Central memory CD8-positive, alpha-beta T cell (primary cell): ENCODE measurements at places on chromosomes 6 and 20.

DNA sequence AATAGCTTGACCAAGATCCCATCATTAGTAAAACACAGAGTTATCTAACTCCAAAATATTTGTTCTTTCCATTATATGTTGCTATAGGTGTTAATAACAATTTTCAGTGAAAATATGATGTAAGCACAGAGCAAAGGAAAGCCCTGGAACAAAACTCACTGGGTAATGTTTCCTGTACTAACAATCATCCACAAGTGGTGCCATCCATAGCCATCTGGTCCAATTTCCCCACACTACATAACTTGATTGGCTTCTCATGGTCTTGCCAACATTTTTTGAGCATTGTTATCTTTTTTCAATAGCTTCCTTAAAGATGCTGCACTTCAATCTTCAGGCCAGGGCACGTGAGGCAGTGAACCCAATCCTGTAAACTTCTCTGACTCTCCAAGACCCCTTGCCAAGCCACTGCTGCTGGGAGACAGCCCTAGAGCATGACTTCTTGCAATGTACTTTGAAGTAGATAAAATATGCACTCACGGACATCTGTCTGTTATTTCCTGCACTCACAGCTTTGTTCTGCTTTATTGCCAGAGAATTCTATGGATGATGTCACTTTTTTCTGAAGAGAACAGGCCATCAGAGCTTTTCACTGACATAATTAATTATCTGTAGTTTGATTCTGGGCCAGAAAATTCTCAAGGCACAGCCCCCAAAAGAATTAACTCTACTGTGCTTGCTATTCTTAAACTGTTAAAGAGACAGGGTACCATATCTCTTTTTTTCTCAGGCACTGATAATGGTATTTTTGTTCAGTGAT lies 97.5 kb upstream of the TMEM30A start:
- DNase-seq: no peak

- DNase-seq: no peak
These were observed 130.4 kb downstream of the SLC23A2 start for GRCh38 chr20:4870906-4871305.

DNA sequence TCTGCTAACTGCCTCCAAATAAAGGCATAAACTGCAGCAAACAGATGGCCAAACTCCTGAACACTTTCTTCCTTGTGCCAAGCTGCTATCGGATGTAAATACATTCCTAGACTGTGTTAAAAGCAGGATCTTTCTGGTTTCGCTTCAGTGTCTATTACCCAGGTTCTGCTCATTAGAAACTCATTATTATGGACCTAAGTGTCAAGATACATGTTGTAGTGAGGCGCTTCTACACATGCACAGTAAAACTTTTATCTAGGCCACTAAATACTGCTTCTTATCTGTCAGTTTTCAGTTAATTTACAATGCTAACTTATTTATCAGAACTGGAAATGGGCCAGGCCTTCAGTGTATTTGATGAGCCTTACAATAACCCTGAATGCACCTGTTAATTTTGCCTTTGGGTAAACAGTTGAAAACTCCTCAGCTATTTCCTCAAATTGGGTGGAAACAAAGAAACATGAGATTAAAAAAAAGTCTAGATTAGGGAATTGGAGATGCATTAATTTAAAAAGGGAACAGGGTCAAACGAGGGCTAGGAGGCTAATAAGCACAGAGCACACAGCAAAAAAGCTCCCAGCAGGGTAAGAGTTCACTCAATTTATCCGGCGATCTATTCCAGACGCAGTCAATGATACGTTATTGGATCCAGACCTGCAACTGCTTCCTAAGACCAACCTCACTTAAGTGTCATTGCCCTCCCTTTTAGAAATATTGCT lies 240.6 kb downstream of the FOXC1 start:
- DNase-seq: no peak

DNA sequence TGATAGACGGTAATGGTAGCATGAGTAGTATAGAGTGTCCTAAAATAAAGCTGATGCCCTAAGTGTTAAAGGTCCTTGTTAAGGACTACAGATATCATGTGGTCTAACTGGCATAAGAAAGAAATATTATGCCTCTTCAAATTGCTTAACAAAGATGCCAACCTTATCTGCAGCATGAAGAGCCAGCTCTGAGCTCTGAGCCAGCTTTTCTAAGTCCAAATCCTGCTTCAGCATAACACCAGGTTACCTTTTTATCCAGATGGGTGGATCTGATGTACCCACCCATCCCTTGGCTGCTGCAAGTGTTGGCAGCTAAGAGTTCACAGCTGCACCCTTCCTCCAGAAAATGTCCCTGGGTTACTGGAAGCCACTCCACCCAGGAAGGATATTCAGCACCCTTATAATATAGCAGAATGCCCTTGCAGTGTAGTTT lies 83.8 kb downstream of the TENT5A start:
- no peak for DNase-seq

DNA sequence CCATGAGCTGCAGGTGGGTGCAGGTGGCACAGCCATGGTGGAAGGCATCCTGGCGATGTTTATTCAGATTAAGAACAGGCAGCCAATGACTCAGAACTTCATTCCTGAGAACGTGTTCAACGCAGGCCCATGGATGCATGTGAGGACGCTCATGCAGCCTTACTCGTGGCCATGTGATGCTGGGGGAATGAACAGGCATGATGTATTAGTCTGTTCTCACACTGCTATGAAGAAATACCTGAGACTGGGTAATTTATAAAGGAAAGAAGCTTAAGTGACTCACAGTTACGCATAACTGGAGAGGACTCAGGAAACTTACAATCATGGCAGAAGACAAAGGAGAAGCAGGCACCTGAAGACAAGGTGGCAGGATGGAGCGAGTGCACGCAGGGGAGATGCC lies 146.6 kb downstream of the RNASET2 start:
- no peak for DNase-seq

GRCh38 chr6:30113003-30113759 lies at the start of gene TRIM31:
Gene TRIM31, minus strand, starts transcription at chr6:30113090. Its CDS starts 285 bp downstream, at chr6:30112805.
- DNase-seq: no peak

GRCh38 chr6:12348530-12349511 lies 58.7 kb downstream of the EDN1 start:
- no peak for DNase-seq

- DNase-seq: no peak
These were observed 27.5 kb downstream of the DLL1 start for GRCh38 chr6:170263410-170263809.

GRCh38 chr6:169341706-169342105 lies 88.1 kb upstream of the THBS2 start:
- DNase-seq: no peak

- no peak for DNase-seq
These were observed 1.8 kb upstream of the NDUFAF4 start for GRCh38 chr6:96899451-96899998.

GRCh38 chr6:105429676-105430075 lies 26.8 kb upstream of the PREP start:
- DNase-seq: no peak

DNA sequence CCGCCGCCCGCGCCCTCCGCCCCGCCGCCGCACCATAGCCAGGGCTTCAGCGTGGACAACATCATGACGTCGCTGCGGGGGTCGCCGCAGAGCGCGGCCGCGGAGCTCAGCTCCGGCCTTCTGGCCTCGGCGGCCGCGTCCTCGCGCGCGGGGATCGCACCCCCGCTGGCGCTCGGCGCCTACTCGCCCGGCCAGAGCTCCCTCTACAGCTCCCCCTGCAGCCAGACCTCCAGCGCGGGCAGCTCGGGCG lies 1.5 kb downstream of the FOXC1 start:
- DNase-seq: no peak

- peak; percentile 79 for DNase-seq
These were observed 58.6 kb downstream of the PPP1R3G start for GRCh38 chr6:5143634-5144311.

- no peak for DNase-seq
These were observed 47.5 kb upstream of the CRISP1 start for GRCh38 chr6:49913636-49914375.

DNA sequence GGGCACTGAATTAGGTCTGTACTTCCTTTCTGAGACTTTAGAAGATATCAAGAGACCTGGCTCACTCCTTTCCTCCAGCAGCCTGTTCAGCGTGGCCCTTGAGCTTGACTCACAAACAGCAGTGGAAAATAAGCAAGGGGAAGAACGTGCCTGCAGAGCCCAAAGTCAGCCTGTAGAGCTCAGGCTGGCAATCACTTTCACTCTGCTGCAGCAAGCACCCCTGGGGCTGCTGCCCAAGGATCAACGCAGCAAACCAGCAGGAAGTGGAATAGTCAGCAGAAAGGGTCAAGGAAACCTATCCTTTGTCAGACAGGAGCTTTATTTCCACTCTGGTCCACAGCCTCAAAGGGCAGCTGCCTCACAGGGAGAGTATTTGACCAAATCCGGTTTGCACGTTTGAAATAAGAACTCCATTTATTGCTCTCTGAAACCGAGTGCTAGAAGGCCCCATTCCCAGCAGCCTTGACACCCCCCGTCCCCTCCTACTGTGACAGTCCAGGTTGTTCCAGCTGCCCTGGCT lies 77.4 kb downstream of the PRDM1 start:
- DNase-seq: peak; percentile 40

- DNase-seq: no peak
These were observed 34.4 kb downstream of the RRBP1 start for GRCh38 chr20:17647391-17648314.
